ENCODE measurements at places on chromosomes 16 and 17.

- DNase-seq, result no peak
Measured at GRCh38 chr16:75455677-75456076, 8.8 kb downstream of the TMEM170A start.

DNA sequence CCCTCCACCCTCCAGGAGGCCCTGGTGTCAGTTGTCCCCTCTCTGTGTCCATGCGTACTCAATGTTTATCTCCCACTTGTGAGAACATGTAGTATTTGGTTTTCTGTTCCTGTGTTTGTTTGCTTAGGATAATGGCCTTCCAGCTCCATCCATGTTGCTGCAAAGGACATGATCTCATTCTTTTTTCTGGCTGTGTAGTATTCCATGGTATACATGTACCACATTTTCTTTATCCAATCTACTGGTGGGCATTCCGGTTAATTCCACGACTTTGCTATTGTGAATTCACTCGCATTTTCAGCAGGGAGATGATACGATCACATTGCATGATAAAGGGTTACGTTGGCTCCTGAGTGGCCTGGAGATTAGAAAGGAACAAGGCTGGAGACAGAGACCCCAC is 286.2 kb downstream of the FOXL1 start:
- DNase-seq, result no peak

DNA sequence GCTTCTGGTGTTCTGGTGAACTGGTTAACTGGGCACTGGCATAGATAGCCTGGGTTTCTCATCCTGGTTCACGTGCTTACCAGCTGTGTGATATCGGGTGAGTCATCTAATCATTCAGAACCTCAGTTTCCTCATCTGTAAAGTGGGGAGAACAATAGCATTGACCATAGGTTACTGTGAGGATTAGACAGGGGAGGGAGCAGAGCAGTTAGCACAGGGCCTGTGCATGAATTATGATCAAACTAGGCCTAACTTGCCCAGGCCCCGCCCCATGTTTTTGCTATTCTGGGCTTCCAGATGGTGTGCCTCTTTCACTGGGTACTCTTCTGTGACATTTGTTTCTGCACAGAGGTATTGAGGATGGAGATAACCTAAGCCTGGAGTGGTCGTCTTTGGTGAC is 4.6 kb upstream of the KLHL36 start:
- peak; percentile 20 for DNase-seq

DNA sequence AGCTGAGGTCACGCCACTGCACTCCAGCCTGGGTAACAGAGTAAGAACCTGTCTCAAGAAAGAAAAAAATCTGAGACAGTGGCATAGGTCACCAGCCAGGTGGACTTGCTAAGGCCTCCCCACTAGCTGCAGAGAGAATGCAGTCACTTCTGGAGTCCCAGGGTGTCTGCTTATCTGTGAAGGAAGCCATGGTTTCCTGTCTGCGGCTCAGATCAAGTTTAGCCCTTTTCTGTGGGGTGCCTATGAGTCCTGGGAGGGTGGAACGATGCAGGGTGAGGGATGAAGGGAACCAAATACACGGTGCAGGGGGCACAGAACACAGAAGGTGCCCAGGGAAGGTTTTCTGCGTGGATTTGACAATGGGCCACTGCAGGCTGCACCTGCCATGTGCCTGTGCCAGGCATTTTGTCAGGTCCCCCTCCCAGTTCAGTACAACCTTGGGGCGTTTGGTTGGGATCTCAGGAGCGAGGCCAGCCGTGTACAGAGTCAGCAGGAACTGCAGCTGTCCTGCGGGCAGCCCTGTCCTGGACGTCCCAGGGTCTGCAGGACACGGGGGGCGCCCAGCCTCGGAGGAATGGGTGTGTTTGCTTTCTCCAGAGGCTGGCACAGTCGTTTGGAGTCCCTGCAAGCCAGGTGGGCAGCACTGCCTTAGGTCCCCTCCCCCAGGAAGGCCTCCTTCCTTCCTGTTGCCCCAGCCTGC is 41.8 kb downstream of the RAB11FIP4 start:
- no peak for DNase-seq

- no peak for DNase-seq
Measured at GRCh38 chr17:30532871-30533270, 55.7 kb downstream of the GOSR1 start.

- DNase-seq, result no peak
Measured at GRCh38 chr16:4306470-4307214, 9.2 kb upstream of the GLIS2 start.

DNA sequence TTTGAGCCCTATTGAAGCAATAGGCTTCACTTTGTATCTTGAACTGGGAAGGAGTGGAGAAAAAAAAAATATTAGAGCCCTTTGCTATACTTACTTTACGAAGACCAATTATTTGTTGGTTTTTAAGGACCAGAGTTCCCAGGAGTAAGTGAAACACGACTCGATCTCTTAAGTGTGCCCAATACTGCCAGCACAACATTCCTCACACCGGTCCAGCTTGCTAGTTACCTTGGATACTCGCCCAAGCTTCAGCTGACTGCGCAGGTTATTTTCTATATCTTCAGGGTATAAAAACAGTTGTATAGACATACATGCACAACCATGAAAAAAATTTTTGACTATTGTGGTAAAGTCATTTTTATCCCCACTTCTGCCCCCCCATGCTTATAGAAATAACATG is 72.1 kb downstream of the RPTOR start:
- no peak for DNase-seq

DNA sequence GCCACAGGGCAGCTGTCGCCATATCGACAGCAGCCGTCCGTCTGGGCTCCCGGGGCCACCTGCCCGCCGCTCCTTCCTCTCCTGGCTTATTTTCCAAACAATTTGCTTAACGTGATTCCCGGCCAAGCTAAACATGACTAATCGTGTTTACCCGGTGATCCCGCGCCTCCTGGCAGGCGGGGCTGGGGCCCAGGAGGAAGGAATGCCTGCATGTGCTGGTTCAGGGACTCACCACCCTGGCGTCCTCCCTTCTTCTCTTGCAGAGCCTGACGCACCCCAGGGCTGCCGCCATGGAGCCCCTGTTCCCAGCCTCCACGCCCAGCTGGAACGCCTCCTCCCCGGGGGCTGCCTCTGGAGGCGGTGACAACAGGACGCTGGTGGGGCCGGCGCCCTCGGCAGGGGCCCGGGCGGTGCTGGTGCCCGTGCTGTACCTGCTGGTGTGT is 6.1 kb downstream of the SSTR5 start:
- DNase-seq, result peak; percentile 69

- DNase-seq, result no peak
Measured at GRCh38 chr17:45700171-45701090, 83.7 kb upstream of the CRHR1 start.

- no peak for DNase-seq
Measured at GRCh38 chr16:56591377-56592060, 2.2 kb downstream of the MT3 start.

DNA sequence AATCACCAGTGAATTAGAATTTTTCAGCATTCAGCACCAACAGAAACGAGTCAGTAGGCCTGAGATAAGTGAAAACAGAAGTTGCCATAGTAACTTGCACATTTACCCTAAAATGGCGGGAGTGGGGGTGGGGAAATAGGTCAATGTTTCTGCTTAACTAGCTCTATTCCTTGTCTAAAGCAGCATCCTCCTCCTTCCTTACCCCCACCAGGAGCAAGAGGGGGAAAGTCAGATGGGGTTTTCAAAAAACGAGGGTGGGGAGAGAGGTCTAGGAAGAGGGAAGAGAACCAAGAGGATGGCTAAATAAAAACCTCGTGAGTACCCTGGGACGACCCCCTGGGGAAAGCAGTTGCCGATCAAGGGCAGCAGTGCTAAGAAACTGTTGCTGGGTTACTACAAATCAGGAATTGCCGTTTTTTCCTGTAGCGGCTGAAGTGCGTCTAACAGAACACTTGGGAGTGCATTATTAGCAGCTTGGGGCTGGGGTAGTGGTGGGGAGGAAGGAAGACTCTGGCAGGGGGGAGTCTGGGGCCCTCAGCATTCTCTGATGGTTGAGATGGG is 34.4 kb upstream of the MNT start:
- peak; percentile 18 for DNase-seq

- no peak for DNase-seq
Measured at GRCh38 chr16:84459533-84459894, 44.9 kb downstream of the MEAK7 start.

DNA sequence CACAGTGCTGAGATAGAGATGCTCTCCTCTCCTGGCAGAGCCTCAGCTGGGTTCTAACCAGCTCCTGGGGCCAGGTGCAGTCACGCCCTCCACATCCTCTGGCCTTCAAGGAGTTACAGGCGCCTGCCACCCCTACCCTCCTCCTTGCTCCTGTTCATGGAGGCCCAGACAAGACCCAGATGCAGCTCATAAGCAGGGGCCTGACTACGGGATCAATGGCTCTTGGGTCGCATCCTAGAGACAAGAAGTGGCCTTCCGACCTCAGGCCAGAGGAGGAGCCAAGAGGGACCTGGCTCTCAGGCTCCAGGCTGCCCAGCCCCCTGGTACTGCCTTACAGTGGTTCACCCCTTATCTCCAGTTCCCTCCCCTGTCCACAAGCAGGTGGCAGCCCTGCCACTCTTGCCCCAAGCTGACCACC is 23.0 kb downstream of the ARHGAP27 start:
- DNase-seq, result no peak

DNA sequence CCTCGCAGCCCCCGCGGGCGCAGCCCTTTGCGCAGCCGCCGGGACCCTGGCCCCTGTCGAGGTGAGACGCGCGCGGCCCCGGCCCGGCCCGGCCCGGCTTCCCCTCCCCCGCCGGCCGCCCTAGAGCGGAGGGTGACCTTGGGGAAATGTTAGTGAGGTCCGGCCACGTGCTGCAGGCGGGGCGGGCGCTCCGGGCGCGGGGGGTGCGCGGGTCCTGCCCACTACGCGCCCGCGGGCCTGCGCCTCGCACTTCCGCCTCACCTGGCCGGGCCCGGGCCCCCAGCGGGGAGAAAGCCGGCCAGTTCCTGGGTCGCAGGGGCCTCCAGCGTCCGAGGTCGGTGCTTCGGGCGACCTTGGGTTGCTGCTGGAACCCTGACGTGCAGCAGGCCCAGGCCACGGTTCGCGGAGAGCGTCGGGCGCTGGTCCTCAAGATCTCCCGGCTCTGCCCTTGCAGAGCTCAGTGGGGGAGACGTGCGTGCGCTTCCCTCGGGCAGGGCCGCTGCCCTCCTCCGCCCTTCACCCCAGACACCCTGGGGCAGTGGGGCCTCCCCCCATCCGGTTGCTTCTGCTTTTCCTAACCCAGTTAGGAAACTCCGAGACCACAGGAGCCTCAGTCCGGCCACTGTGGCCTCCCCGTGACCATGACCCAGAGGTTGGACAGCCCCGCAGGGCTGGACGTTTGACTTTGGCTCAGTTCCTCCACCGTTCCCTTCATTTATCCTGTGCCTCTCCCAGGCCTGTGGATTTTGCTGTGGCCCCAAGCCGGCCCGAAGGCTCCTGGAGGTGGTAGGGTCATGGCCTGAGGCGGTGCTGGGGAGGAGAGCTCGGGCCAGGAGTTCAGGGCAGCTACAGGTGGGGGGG is 791 bp downstream of the MCRIP2 start:
- DNase-seq, result peak; percentile 47

DNA sequence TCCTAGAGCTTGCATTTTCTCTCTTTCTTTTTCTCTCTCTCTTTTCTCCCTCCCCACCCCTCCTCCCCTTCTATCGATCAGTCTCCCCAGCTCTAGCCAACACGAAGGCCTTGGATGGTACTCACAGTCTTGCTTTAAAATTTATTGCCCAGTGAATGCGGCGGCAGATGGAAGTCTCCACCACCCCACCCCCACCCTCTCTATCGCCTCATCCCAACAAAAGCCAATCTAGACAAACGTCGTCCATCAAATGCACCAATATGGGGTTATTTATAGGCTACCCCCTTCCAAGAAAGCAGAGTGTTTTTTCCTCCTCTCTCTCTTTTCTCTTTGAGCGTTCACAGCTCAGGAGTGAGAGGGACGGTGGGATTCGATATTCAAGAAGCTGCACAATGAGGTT is 10.5 kb upstream of the NGFR start:
- DNase-seq, result no peak

- peak; percentile 22 for DNase-seq
Measured at GRCh38 chr16:74216319-74216718, 80.3 kb upstream of the PSMD7 start.

DNA sequence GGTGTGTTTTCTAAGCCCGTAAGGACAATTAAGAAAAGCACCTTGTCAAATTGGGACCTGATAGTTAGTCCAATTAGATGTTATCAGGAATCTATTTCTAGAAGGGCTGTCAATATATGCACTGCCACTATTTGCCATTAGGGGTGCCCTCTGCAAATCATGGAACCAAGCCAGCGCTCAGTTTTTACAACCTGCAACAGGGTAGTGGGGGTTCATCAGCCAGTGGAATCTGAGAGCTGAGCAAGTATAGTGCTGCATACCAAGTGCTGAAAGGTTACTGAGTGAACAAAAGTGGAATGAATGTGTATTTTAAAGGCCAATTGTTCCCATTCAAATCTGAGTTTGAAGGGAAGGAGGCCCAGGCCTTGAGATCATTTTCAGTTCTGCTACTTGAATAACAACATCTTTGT is 10.4 kb downstream of the PRR11 start:
- DNase-seq, result peak; percentile 47

- DNase-seq, result no peak
Measured at GRCh38 chr17:81272616-81273015, 22.5 kb downstream of the SLC38A10 start.

- DNase-seq, result no peak
Measured at GRCh38 chr16:27293343-27293742, 20.4 kb upstream of the IL4R start.

GRCh38 chr17:77434136-77435114 is 293.7 kb downstream of the SEC14L1 start:
- no peak for DNase-seq

- no peak for DNase-seq
Measured at GRCh38 chr17:36740157-36740556, 138.8 kb downstream of the MRM1 start.

- no peak for DNase-seq
Measured at GRCh38 chr17:81542431-81543338, 9.5 kb downstream of the FAAP100 start.

DNA sequence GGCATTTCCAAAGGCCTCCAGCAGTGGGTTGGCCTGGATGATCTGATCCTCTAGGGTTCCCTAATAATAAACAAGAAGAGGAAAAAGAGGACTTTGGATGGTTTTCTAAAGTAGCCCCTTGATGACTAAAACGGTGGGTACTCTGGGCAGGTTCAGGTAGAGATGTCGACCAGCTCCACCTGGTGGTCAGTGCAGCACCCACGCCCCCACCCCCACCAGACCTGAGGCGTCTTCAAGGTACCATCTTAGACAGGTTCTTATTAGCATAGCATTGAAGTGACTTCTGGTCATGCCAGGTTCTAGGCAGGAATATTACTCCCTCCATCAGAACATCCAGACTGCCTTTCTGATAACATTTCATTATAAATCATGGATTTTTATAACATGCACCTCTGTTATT is 15.0 kb downstream of the MYH13 start:
- DNase-seq, result peak; percentile 3

- DNase-seq, result no peak
Measured at GRCh38 chr16:12024429-12024828, 47.9 kb downstream of the SNX29 start.

DNA sequence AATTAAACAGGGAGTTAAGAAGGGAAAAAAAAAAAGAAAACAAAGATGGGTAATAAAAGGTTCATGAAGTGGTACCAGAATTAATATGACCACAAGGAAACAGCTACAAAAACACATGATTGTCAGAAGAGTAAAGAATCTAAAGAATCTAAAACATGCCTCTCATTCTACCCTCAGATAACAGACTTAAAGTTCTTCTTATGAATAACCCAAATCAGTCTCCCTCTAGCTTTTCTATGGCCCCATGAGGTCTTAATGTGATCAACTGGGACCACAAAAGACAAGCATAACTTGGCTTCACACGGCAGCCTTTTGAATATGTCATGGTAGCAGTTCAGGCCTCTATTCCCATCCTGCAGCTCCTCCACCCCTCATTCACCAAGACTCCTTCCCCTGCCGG is 6.9 kb downstream of the MYH10 start:
- DNase-seq, result peak; percentile 15

- no peak for DNase-seq
Measured at GRCh38 chr17:1785930-1786329, 24.1 kb downstream of the SERPINF1 start.
